ENCODE measurements at places on chromosomes 6 and 20. TPM values are rescaled to one million over a fixed set of nuclear protein-coding genes. Genes with fewer than 3 reads are reported as not detected.

KIAA0408 gene
- 7.6 TPM for total RNA-seq

CNPY3 gene
- total RNA-seq = 21.0 TPM

SLC17A5 gene
- total RNA-seq = 33.3 TPM

MATN4 gene
- total RNA-seq = not detected

RFX6 gene
- 0.48 TPM for total RNA-seq

DNAJC5 gene
- total RNA-seq = 68.4 TPM

RAB32 gene
- 43.4 TPM for total RNA-seq

Measured in transverse colon (tissue), 4 donors.